ENCODE measurements at places on chromosomes 16 and 17.
A peak's percentile ranks its signal among the peaks of the same experiment; 100 is the strongest.

- peak; percentile 68 for DNase-seq
Measured at GRCh38 chr16:14302031-14302398, 230.9 kb downstream of the MRTFB start.

GRCh38 chr17:19464031-19465026, 53.3 kb downstream of the RNF112 start:
- no peak for DNase-seq

DNA sequence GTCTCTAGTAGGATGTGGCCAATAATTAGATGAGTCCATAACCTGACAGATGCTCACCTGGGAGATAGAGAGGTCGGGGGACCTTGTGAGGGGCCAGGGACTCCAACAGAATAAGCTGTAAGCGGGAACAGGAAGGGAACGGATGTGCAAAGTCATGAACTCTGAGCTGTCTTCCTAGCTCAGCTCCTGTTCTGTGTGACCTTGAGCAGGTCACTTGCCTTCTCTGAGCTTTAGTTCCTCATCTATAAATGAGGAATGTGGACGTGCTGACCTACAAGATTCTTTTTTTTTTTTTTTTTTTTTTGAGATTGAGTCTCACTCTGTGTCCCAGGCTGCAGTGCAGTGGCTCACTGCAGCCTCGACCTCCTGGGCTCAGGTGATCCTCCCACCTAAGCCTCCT, 58.9 kb downstream of the AKAP1 start:
- DNase-seq, result no peak

GRCh38 chr17:45771271-45771959, 12.7 kb upstream of the CRHR1 start:
- DNase-seq, result no peak

DNA sequence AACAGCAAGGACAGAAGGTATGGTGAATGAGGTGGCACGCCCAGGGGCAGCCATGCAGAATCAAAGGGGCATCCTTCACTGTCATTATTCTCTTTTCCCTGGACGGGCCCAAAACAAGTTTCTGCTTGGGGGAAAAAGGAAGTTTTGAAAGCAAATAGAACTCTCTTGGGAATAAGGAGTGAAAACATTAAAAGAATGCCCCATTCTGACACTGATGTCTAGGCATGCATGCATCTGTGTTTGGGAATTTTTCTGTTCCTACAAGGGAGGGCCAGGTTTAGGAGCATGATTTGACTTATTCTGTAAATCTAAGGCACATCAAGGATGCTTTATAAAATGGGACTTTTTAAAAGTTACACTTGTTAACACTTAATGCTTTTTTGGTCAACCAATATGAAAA, 34.3 kb upstream of the SLC12A3 start:
- no peak for DNase-seq

GRCh38 chr16:17380613-17381012, 90.1 kb downstream of the XYLT1 start:
- no peak for DNase-seq

GRCh38 chr16:16017812-16018211, 68.4 kb downstream of the ABCC1 start:
- DNase-seq, result no peak

- DNase-seq, result peak; percentile 11
Measured at GRCh38 chr17:17782523-17783115, 54.2 kb downstream of the SREBF1 start.

GRCh38 chr16:85724936-85725335, 26.0 kb downstream of the C16orf74 start:
- DNase-seq, result no peak

- DNase-seq, result peak; percentile 15
Measured at GRCh38 chr17:5283571-5284315, 1.7 kb downstream of the RABEP1 start.

- peak; percentile 92 for DNase-seq
Measured at GRCh38 chr16:75011634-75012307, 12.9 kb downstream of the ZNRF1 start.

GRCh38 chr16:2223942-2224486, 623 bp downstream of the E4F1 start:
- peak; percentile 62 for DNase-seq

DNA sequence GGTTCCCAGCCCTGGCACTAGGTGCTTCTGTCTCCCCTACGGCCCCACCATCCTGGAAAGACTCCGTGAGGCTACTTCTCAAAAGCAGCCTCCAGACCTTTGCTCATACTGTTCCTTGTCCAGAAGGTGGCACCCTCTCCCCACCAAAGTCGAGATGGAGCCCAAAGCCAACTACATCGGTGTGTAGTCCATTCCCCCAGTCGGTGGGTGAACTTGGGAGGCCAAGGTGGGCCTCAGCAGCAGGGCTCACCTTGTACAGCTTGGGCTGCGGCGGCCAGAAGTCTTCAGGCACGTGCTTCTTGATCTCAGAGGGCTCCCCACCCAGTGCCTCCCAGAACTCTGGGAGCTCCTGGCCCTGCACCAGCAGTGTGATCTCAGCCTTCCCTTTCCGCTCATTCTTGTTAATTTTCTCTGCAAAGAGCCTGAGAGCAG, 10.2 kb downstream of the FLII start:
- peak; percentile 83 for DNase-seq

GRCh38 chr16:20903116-20903898, 2.7 kb downstream of the LYRM1 start:
- no peak for DNase-seq

GRCh38 chr16:87344931-87345631, 27.9 kb upstream of the C16orf95 start:
- DNase-seq, result no peak

- DNase-seq, result no peak
Measured at GRCh38 chr17:68711858-68712257, 110.7 kb upstream of the FAM20A start.

DNA sequence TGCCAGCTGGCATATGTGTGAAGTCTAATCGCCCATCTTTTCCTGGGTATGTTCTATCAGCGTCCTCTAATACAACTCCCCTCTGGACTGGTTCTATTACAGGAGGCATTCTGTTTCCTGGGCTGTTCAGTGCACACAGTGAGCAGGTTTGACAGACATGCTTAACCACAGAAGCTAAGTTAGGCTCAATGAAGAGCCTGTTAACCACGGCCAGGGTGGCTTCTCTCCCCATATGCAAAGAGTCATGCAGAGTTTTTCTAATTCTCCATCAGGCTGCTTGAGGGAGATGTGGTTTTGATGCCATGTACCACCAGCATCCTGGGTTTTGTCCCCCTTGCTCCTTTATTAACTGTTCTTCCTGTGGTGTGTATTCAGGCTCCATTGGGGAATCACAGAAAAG, 57.2 kb upstream of the ALOX12 start:
- DNase-seq, result no peak

DNA sequence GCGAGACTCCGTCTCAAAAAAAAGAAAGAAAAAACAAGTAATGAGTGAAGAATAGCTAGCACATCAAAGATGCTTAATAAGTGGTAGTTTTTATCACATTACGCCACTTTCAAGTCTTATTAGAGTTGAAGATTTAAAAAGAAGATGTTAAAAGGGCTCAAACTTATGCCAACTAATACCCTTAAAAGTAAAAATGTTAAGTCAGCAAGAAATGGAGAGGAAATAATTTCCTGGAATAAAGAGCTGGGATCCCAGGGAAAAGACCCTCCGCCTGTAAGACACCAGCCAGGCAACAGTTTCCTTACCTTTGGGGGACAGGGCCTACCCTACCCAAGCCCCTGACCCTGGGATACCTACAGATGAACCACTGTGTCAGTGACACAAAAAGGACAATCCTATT, 3.6 kb downstream of the XPO6 start:
- DNase-seq, result no peak

- DNase-seq, result no peak
Measured at GRCh38 chr17:74790161-74791058, 14.3 kb upstream of the NAT9 start.

DNA sequence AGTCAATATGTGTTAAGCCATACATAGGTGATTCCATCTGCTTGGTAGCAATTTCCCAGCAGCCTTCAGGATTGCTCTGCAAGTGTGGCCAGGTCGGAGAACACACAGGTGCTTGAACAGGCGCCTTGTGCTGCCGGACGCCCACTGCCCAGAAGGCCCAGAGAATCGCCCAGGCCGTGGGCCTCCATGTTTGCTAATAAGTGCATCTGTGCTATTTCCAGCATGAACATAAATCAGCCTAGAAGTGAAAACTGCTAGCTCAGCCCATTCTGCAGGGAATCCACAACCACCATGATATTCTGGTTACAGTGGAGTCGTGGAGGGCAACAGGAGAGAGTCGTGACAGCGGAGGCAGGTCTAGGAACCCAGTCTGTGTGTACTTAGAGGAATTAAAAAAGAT, 78.1 kb downstream of the ZFHX3 start:
- DNase-seq, result no peak

DNA sequence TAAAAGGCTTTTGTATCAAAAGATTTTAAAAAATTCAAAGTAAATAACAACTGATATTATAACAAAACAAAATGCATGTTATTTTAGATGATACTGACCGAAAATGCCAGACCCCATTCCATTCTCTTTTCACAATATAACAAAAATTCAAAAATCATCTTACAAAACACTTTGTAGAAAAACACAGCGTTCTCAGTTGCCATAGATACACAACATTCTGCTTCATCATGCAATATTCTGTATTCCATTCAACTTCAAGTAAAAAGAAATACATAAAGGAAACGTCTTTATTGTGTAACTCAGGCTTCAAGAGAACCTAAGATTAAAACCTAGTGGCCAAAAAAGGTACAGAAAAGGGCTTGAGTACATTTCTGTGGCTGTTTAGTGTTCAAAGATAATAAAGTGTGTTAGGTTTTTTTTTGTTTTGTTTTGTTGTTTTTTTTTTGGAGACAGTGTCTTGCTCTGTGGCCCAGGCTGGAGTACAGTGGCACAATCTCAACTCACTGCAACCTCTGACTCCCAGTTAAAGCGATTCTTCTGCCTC, 250.5 kb downstream of the CEP112 start:
- no peak for DNase-seq

DNA sequence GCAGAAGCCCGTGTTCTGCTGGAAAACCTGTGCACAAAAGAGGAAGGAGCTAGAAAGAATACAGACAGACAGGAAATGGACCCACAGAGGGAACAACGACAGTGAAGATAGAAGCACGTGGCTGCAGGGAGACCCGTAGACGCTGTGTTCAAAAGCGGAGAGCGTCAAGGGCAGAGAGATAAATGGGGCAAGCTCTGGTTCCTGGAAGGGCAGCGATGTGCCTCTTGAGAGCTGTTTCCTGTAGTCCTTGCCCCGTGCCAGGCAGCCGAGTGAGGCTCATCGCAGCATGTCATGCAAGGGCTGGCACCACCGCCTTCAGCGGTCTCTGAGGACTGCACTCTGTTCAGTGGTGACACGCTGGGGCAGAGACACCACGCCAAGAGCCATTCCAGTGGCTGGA, 43.6 kb upstream of the CACNG5 start:
- no peak for DNase-seq

- DNase-seq, result peak; percentile 69
Measured at GRCh38 chr17:43338886-43339516, 59.8 kb upstream of the ARL4D start.

DNA sequence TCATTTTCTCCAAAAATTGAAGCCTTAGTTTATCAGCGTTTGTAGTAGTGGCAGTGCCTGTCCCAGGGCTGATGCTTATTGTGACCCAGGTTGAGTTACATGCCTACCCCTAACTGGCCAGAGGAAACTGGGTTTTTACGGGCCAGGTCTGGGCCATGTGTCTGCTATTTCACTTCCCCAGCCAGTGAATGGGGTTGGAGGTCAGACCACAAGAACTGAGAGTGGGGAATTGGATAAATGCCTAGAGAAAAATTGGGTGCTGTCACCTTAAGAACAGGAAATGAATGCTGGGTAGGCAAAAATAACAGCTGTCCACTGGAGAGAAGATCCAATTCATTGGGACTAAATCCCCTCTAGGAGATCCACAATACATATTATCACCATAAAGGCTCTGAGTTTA, 5.2 kb downstream of the ADPRM start:
- no peak for DNase-seq

GRCh38 chr17:29250666-29251065, 4.0 kb downstream of the CRYBA1 start:
- DNase-seq, result no peak

DNA sequence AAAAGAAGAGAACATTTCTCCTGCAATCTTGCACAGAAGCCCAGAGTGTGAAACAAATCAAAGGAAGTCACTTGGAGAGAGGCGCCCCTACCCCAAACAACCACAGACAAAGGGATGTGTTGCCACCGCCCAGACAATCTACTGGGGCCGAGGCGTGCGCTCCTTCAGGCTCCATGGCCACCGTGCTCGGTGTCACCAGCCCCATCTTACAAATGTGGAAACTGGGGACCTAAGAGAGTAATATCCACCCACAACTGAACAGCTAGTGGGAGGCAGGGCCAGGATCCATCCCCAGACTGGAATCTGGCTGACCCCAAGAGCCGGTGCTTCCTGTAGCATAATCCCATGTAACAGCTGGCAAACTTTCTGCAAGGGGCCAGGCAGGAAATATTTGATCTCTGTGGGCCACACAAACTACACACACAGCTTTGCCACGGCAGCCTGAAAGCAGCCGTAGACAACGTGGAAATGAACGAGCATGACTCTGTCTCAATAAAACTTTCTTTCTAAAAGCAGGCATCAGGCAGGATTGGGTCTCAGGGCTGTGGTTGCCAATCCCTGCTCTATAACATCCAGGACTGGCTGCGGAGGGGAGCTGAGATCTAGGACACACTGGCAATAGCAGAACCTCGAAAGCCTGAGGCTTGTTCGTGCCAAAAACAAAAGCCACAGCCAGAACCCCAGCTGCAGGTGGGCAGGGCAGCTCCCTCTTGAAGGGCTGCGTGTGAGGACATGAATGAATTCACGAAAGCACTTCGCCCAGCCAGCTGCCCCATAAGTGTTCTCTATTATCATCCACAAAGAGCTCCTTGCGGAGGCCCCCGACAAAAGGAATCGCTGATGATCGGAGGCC, 26.6 kb upstream of the GINS2 start:
- DNase-seq, result no peak

DNA sequence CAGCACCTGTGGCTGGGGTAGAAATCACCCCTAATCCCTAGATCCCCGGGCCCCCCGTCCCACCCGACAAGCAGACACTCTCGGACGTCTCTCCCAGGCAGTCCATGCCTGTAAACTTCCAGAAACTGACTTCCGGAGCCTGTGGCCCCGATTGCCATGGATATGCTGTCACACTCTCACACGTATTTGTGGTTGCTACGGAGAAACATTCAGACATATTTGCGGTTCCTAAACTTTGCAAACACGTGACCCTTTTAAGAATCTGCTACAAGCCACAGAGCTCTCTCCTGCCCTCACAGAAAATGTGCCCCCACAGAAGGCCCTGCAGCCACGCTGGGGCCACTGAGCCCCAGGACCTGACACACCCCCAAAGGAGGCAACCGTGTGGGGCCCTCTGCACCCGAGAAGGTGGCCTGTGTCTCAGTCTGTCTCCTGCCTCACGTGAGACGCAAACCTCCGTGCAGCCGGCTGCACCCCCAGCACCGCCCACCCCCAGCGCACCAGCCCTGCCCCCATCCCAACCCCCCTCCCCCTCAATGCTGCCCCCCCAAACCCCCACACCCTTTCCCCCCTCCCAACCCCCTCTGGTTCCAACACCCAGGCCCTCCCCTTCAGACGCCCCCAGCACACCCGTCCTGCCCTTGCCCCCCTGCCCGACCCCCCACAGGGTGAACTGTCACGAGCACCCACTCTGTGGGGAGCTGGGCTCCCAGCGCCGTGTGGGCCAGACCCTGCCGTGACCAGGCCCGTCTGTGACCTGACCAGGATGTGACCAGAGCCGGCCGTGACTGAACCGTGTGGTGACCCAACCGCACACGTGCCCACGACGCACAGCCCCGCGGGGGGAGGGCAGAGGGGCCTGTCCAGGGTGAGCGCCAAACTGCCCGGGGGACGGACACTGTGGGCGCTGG, 66.3 kb upstream of the METRNL start:
- no peak for DNase-seq

- DNase-seq, result no peak
Measured at GRCh38 chr16:87740909-87741424, 24.8 kb downstream of the KLHDC4 start.
